ENCODE measurements at places on chromosomes 3 and 15.

- DNase-seq = no peak
Observed at GRCh38 chr15:62558640-62559380, 393.7 kb upstream of the C2CD4B start.

DNA sequence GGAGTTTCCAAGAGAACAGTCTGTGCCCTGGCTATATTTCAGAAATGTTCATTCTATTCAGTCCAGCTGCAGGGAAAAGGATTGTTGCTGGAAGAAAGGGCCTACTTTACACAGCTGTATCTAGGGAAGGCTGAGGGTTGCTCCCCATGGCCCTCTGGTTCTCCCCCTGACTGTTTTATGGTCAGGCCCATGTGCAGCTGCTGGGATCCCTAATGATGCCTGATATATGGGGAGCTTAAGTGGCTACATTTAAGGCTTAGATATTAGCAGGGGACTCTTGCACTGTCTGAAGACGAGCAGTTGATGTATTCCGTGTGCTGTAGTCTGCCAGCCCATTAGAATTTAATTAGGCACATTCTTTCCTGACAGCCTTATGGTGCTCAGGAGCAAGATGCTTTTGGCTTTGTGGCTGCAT is 72.0 kb downstream of the FAM43A start:
- DNase-seq = no peak

DNA sequence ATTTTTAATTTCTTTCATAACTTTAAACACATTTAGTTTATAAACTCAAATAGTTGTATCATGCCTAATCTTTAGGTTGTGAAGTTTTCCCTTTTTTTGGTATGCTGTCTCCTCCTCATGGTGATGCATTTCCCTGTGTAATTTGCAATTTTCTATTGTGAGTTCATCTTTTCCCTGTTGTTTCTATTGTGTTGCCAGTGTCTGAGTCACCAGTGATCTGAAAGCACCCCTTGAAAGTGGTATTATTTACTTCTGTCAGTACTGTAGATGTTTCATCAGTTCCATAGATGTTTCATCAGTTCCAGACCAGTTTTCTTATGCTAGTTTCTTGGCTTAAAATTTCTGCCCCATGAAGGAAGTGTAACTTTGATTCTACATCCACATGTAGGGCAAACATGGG is 80.6 kb downstream of the OXSM start:
- no peak for DNase-seq

- DNase-seq = no peak
Observed at GRCh38 chr3:159853506-159853864, 135.2 kb upstream of the IL12A start.

DNA sequence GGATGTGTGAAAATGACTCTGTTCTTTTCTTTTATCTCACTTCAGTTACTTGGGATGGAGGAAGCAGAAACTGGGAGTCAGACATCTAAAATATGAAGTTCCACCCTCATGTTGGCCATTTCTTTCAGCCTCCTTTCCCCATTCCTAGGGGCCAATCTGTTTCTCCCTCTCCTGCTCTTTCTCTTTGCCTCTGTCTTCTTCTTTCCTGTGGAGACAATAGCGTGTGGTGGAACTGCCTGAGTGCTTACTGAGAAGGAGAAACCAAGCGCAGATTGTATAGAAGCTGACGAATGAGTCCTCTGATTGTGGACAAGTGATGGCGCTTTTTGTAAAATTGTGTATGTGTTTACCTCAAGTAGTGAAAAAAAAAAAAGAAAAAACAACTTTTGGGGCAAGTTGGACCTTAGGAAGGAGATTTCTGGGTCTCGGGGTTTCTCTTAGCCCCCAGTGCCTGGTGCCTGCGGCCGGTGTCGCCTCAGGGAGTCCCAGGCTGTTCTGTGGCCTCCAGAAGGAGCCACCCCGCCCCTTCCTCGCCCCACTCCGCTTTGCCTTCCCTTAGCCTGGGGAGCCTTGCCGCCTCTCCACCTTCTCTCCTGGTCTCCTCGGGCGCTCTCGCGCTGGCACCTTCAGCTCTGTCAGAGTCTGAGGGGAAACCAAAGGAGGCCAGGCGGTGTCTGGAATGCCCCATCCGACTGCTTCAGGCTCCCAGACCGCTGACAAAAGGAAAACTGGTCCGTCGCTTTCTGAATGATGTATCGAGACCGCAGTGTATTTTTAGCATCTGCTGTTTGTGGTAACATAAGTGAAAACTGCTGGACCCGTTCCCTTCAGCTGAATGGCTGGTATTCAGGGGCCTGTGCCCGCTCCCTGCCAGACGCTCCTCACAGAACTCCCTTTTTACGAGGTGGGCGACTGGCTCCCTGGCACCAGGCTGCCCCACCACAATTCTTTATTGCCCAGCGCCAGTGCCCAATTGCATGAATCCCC is 30.1 kb downstream of the SCG5 start:
- DNase-seq = no peak

DNA sequence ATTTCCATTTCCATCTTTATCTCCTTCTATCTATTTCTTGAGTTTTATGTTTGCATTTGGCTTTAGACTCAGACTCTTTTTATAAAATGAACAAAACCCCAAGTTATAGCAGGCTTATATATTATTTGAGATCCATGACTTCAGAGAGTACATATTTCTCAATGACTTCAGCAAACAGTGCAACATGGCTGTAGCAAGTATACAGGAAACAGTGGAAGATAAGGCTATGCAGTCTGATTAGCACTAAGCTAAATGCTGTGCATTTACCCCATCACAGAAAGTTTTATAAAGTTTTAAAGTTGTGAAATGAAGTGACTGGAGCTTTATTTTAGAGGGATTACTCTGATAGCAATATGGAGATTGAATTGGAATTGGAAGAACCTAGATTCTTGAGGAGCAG is 463.5 kb upstream of the TGFBR2 start:
- DNase-seq = no peak

DNA sequence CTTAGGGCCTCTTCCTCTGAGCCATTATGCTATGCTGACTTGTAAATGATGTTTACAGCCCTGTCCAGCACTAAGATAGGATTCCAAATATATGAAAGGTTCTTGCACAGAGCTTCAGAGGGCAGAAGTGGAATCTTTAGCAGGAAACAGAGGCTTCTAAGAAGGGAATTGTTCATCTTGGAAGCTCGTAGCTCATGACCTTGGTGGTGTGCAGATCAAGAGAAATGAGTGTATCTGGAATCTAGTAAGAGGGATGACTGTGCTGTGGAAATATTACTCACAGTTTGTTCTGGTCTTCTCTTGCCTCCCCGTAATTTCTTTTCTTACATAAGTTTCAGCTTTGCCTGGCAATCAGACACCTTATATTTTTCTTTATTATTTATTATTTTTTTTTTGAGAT is 175.8 kb downstream of the SPATA16 start:
- no peak for DNase-seq

- DNase-seq = no peak
Observed at GRCh38 chr15:83295417-83295816, 11.0 kb upstream of the BNC1 start.

DNA sequence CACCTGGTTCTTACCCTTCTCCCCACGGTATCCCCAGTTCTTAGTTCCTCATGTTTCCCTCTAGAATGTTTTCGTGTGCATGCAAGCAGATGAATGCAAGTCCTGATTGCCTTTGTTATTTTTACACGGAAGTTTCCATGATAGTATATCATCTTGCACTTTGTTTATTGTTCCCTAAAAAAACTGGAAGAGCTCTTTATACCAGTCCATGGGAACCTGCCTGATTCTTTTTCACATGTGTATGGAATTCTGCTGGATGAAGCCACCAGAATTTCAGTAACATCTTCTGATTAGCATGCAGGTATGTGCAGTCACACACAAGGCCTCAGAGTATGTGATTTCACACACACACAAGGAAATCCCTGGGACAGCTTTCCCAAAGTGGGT is 16.0 kb upstream of the LRRK1 start:
- DNase-seq = no peak

GRCh38 chr15:63615935-63616334 is 18.7 kb downstream of the FBXL22 start:
- DNase-seq = no peak

GRCh38 chr3:78900880-78901279 is 866.9 kb downstream of the ROBO1 start:
- DNase-seq = no peak

GRCh38 chr3:18238746-18239331 is 186.3 kb downstream of the SATB1 start:
- DNase-seq = no peak

DNA sequence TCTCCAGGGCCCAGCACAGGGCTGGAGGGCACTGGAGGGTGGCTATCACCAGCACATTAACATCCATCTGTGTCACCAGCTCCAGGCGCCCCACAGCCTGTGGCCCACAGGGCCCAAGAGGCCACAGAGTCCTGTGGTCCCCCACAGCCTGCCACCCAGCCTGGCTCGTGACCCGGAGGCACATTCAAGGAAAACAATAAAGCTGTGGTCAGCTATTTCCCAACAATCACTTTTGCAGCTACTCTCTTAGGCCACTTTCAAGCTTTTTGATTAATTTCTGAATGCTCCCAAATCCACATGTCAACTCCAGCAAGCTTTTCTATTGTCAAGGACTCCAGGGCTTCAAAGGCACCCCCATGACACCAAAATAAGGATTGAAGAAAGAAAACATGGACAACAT is 16.7 kb downstream of the IDH2 start:
- no peak for DNase-seq

- DNase-seq = no peak
Observed at GRCh38 chr3:122555275-122556071, 8.6 kb downstream of the PARP9 start.

GRCh38 chr15:82021992-82022391 is 23.8 kb downstream of the MEX3B start:
- DNase-seq = peak; percentile 40

- DNase-seq = peak; percentile 24
Observed at GRCh38 chr3:170589113-170589512, 3.2 kb upstream of the SLC7A14 start.

DNA sequence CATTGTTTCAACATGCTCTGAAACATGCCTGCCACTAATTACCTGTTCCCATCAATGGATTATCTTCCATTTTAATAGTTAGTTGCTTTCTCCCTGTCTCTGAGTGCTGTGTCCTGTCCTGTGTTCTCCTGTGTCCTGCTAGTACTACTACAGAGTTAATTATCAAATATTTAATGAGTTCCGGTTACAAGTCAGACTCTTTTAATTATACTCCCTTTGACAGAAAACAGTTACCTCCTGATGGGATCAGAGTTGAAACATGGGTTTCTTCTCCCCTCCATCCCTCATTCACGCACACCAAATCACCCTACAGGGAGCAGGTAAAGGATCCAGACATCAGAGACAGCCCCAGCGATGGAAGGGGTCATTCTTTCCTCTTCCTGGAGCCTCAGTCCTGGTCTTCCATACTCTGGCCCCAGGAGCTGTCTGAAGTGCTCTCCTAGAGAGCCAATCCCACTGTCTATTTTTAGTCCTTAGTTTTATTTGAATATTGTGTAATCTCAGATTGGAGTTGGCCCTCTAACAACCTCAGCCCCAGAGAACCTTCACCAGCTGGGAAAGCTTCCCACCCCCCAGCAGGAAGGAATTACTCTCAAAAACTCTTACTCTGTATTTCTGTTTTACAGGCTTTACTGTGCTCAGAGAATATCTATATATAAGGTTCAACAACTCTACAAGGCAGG is 137.0 kb upstream of the C2CD4B start:
- no peak for DNase-seq

GRCh38 chr3:181921220-181921619 is 209.5 kb downstream of the SOX2 start:
- no peak for DNase-seq

DNA sequence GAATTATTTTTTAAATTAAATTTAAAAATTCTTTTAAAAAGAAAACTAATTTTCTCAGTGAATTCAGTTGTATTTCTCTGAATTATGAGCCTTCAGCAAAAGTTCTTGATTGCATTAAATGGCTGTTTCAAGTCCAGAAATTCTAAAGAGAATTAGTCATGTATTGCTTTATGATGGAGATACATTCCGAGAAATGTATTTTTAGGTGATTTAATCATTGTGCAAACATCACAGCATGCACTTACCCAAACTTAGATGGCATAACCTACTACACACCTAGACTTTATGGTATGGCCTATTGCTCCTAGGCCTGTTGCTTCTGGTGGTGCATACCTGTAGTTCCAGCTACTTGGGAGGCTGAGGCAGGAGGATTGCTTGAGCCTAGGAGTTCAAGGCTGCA is 44.3 kb upstream of the GCNT3 start:
- DNase-seq = no peak

DNA sequence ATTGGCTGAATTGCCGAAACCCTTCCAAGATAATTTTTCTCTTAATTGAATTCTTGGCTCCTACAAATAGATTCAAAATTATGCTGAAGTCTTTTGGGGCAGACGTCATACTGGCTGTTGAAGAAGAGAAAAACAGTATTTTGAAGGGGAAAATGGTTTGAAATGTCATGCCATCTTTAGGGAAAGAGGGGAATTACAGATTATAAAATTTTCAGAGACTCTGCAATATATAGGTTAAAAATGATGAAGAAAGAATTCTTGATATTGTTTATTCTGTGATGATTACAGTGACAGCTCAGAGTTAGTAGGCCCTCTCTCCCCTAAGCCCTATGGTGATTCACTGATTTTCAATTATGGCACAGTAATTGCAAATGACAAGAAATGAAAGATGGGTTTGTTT is 86.1 kb downstream of the CGNL1 start:
- DNase-seq = no peak

DNA sequence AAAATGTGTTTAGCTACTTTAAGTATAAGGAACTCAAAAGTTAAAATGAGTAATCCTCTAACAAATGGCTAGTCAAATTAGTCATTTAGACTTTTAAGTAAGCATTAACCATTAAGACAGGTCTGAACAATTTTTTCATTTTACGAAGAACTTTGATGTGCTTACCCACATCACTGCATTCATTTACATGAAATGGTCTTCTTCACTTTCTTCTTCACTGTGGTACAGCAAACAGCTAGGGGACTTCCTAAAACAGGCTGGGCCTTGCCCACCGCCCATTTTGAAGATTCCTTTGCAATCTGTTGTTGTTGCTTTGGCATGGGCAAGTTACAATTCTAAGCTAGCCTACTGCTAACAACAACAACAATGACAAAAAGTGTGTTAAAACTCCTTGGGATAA is 67.4 kb downstream of the CBLB start:
- no peak for DNase-seq

- peak; percentile 61 for DNase-seq
Observed at GRCh38 chr3:66609660-66610561, 109.1 kb upstream of the LRIG1 start.

DNA sequence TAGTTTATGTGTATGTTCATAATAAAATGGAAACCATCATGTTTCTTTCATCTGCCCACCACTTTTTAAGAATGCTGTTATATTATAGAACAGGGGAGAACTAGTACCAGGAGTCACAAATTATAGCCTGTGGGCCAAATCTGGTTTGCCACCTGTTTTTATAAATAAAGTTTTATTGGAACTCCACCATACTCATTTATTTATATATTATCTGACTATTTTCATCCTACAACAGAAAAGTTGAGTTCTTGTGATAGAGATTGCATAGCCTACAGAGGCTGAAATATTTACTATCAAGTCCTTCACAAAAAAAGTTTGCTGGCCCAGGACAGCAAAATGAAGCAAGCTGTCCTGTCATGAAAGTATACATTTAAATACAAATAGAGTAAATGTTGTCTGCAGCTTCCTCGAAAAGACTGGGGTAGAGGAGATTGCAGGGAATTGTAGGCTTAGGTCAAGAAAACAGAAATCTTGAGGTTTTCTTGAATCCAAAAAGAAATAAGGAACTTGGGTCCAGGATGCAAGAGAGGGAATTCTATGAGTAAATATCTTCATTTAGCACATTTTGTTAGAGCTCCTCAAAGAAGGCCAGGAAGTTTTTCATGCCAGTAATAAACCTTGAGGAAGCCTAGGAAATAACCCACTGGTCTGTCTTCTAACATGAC is 41.1 kb downstream of the FILIP1L start:
- no peak for DNase-seq

Data from NCI-H774 (cell line).